ENCODE measurements at places on chromosomes 1 and 21.
A peak's percentile ranks its signal among the peaks of the same experiment; 100 is the strongest.

DNA sequence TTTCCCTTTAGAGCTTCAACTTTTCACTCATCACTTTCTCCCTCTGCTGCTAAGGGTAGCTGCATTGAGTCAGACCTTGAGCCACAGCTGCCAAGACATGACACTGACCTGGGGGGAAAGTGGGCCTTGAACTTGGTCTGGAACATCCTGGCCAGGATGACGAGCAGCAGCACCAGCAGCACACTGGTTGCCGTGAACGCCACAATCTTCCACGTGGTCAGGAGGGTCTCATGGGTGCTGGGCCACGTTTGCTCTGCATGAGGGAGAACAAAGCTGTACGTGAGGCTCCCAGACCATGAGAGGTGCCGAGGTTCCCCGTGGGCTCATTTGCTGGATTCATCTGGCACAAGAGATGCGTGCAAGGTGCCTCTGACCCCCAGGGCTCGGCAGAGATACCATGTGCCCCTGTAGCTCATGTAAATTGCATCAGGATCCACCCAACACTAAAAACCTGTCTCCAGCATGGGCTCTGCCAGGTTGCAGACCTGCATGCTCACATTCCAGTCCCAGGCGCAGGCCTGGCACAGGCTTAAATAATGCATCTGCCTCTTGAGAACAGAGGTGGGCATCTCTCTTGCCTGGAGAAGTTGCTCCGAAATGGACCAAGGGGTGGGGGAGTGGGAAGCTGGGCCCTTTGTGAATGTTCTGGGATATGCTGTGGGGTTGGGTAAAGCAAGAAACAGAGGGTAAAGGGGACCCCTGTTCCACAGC is 84.6 kb upstream of the TLR5 start:
- DNase-seq, result no peak

DNA sequence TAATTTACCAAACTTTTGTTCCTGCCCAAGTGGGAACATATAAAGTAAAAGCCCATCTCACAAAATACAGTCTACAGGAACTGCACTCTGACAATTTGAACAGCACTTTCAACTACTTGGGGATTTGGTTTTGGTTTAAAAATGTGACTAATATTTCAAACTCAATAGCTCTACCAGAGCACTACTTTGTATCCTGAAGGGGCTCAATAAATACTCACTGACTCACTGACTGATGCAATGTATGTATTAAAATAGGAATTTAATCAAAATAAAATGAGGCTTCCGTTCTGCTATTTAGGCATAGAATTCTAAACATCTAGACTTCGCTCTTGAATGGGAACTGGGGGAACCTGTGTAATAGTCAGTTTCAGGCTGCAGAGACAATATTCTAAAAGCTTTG is 21.9 kb downstream of the EFCAB14 start:
- no peak for DNase-seq

DNA sequence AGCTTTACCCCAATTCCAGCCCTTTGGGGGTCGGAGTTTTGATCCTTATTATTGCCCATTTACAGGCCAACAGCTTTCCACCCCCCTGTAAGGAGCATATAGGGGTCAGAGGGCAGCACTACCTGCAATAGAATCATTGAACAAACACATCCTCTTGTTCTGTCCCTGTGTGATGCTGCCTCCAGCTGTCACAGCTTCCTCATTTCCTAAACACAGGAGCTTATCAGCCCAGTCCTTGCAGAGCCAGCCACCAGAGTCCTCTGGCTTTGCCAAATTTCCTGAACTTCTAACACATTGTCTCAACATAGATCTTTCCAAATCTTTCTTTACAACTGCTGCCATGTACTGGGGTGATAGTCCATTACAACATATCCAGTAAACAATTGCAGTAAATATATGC is 32.8 kb upstream of the PTBP2 start:
- no peak for DNase-seq

- peak; percentile 74 for DNase-seq
Observed at GRCh38 chr1:84853741-84854721, 39.0 kb downstream of the LPAR3 start.

GRCh38 chr1:119885903-119886783 is 10.2 kb downstream of the ADAM30 start:
- peak; percentile 27 for DNase-seq

DNA sequence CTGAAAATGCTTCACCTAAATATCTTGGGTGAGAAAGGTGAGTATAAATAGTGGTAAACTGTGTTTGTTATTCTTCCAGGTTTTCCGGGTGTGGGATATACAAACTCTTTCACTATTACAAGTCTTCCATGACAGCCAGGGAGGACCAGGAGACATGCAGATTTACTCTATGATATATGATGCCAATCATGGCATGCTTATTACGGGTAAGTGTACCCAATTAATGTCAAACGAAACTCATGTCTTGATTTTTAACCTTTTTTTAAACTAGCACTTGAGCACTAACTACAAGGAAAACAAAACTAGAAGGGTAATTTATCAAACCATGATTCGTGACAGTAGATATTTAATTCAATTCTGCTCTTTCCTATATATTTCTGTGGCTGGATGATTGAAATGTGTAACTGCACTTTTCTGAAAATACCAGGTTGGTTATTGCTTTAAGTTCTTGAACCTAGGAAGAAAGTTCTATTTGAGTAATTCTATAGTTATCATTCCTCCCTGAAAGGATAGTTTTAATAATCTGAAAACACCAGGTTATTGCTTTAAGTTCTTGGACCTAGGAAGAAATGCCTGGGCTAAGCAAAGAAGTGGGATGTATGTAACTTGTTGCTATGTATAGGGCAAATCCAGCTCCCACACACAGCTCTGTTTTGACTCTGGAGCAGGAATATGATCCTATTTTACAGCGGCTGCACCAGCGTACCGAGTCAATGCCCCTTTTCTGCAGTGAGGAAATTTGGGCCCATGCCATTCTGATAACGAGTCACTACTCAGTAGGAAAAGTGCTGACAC is 86.4 kb downstream of the WDR64 start:
- DNase-seq, result no peak

- DNase-seq, result no peak
Observed at GRCh38 chr21:37538971-37539590, 172.5 kb downstream of the DYRK1A start.

DNA sequence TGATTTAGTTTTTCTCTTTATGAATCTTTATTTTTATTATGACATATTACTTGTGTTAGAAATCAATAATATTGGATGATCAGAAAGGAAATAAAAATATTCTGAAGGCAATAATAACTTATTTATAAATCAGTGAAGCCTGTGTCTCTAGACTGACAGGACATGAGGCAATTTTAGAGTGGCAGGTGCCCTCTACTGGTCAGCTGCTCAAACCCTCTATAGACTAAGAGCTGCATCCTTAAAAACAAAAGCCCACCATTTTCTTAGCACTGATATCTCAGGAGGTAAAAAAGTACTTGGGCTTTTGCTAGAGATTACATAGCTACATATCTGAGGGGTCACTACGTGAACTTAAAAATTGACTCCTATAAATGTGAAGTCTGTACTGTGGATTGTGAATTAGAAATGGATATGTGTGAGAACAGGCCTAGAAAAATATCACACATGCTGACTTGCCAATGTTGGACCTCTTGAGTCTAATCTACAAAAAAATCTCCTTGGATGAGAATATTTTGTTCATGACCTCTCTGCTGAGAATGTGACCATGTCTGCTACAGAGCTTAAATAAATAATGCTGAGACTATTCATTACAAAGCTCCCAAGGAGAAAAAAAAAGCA is 597.9 kb upstream of the ADAMTS5 start:
- peak; percentile 71 for DNase-seq

GRCh38 chr1:101957771-101958170 is 39.0 kb downstream of the OLFM3 start:
- no peak for DNase-seq

- DNase-seq, result no peak
Observed at GRCh38 chr1:25560788-25561187, 17.4 kb downstream of the LDLRAP1 start.

All from fibroblast of the aortic adventitia (primary cell).